Colonic mucosa (tissue), 4 donors: ENCODE measurements at places on chromosomes 6 and 20.

- peak; percentile 73 for DNase-seq
Measured at GRCh38 chr20:19692685-19693119, 65.4 kb upstream of the RIN2 start.

GRCh38 chr6:142943711-142944123, 1.3 kb downstream of the HIVEP2 start:
- peak; percentile 29 for DNase-seq

DNA sequence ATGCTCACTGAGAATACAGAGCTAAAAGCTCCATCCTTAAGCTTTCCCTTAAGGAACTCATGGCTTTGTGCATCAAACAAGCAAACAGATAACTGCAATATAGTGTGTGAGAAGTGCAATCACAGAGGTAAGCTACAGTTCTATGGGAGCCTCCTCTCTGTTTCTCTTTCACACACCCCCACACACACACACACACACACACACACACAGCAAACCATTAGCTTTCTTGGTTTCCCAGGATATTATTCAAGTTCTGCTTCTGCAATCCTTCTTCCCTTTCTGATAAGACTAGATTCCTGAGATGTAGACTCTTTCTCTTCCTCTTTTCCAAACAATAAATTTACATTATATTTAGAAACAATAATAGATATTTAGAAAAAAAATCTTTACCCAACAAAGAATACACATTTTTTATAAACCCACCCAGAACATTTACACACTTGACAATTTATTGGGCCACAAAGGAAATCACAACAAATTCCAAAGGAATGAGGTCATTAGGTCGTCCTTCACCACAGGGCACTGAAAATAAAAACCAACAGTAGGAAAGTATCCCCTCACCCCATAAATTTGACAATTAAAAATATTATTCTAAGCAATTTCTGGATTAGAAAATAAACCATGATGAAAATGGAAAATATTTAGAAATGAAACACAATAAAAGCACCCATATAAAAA, 9.3 kb upstream of the GFOD1 start:
- no peak for DNase-seq

- no peak for DNase-seq
Measured at GRCh38 chr6:118952683-118953082, 17.7 kb upstream of the MCM9 start.

GRCh38 chr20:64001607-64002011, 20.7 kb downstream of the PRPF6 start:
- DNase-seq = no peak

- peak; percentile 89 for DNase-seq
Measured at GRCh38 chr20:45890077-45890984, 677 bp downstream of the NEURL2 start.

DNA sequence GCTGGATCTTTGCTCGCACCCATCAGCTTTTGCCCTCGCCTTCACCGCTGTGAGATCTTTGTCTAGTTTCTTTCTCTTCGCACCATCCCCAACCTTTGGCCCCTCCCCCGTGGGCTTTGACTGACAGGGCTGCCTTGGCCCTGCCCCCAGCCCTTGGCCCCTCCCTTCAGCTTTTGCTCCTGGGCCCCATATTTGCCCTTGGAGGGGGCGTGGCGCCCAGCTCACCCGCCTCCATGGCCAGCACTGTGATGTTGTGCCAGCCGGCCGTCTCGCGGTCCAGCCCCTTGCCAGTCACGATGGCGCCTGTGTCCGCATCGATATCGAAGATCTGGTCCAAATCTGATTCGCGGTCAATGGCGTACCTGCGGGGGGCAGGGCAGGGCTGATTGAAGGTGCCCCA, 81.1 kb downstream of the CD40 start:
- DNase-seq = no peak

GRCh38 chr20:7389216-7389615, 551.0 kb downstream of the HAO1 start:
- DNase-seq = no peak

DNA sequence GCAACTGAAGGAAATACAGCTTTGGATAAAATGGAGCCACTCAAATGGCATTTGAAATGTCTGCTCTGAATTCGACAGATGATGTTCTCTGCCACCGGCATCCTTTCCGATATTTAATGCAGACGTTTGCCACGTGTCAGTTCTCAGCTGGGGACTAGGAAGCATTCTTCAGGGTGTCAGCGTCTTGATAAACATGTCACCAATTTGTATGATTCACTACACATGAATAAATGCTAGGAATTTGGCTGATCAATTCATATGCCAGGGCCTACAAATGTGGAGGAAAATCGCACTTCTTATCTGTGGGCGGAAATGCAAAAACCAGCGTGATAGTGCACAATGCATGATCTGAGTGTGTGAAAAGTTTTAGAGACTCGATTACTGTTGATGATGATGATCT, 169.5 kb downstream of the SLC24A3 start:
- DNase-seq = no peak

- DNase-seq = no peak
Measured at GRCh38 chr20:21104466-21104761, 1.7 kb downstream of the LINC00237 start.

- DNase-seq = peak; percentile 17
Measured at GRCh38 chr20:24981790-24982189, 10.8 kb downstream of the APMAP start.

GRCh38 chr6:121615493-121615892, 180.0 kb downstream of the GJA1 start:
- no peak for DNase-seq

DNA sequence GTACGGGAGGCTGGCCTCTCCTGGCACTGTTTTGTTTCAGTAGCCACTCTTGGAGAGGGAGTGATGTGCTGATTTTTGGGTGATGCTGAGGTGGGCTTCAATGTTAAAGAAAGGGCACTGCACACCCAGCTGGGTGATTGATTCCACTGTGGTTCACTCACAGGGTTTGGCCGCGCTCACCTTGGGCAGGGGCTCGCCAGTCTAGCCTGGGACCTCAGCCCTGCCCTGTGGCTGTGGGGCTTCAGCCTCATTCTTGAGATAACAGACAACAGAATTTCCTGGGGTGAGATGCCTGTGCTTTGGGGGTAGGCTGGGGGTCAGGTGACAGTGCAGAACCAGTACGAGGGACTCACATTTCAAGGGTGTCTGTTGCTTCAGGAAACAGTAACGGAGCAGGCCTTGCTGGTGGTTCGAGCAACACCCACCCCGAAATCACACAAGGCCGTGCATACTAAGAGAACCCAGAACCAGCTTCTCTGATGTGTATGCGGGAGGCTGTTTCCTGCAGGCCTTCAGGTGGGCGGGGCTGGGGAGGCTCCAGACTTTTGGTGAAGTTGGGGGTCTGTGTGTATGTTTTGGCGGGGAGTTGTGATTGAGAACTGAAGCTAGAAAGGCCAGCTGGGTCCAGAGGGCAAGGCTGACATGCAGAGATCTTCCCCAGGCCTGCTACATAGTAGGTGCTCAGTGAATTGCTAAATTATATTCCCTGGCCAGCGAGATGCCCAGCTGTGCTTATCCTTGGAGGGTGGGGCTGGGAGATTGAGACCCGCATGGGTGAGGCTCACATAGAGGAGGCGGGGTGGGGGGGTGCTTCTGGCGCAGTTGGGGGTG, 154.2 kb upstream of the RNF24 start:
- DNase-seq = no peak

DNA sequence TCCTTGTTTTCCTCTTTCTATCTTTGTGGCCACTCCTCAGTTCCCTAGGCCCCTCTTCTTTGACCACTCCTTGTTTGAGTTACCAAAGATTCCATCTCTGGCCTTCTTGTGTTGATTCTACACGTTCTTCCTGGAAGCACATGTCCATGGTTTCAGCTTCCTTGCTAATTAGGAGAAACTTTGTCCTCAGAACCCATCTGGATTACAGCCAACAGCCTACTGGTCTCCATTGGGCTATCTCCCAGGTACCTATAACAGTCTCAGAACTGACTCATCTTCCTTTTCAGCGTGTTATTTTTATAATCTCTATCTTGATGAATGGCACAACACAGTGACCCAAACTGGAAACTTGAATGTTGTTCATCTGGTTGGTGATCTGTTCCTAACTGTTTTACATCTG, 17.5 kb downstream of the PTPRA start:
- no peak for DNase-seq

DNA sequence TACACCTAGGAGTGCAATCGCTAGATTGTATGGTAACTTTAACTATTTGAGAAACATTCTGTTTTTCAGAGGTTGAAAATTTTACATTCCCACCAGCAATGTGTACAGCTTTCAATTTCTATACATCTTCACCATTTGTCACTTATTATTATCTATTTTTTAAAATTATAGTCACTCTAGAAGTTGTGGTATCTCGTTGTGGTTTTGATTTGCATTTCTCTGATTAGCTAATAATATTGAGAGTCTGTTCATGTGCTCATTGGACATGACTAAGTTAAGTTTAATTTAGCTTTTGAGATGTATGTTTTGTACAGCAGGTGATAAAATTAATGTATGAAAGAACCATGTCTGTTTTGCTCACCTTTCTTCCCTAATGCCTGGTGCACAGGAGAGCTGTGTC, 34.8 kb upstream of the PLCB1 start:
- no peak for DNase-seq

DNA sequence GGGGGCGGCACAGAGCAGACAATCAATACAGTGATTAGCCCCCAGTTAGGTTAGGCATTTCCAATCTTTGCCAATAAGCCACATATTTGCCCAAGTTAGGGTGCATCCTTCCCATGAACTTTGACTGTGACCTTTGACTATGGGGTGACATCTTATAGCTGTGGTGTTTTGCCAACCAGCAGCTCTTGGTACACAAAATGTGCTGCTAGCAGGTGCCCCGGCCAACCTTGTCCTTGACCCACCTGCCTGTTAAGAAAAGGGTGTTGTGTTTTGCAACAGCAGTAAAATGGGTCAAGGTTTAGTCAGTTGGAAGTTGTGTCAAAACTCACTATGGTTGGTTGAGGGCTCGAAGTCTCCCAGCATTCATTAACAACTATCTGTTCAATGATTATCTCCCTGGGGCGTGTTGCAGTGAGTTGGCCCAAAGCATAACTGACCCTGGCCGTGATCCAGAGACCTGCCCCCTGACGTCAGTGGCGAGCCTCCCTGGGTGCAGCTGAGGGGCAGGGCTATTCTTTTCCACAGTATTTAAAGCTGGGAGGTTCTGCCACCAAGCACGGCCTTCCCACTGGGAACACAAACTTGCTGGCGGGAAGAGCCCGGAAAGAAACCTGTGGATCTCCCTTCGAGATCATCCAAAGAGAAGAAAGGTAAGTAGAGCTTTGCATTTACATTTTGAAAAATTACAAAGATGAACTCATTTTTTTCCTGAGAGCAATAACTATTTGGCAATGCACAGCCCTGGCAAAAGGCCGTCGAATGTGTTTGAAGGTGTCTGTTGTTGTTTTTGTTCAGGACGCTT, at the start of gene PCK1:
TSS of gene PCK1 (plus strand) at position 557 of the 802 bp plus-strand sequence. CDS start 302 bp downstream, outside the sequence.
- peak; percentile 99 for DNase-seq

- DNase-seq = peak; percentile 58
Measured at GRCh38 chr6:36594816-36595643, 868 bp downstream of the SRSF3 start.

DNA sequence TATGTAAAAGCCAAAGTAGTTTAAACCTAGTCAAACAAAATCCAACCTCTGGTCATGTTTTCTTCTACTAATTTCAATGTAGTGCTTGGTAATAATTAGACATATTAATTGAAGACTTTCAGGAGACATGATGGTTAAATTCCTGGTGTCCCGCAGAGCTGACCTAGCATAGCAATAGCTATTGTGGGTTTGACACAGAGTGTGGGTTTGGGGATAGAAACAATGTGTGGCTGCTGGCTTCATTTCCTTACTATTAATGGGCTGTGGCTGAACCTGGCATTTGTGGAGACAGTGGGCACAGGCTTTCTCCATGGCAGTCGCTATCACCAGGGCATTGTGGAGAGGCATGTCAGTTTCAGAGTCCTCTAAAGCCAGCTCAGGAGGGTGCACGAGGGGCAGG, 54.1 kb upstream of the GGTLC1 start:
- DNase-seq = no peak

- DNase-seq = no peak
Measured at GRCh38 chr6:55399351-55399750, 72.1 kb downstream of the GFRAL start.

GRCh38 chr6:7561153-7561964, 19.9 kb downstream of the DSP start:
- DNase-seq = peak; percentile 88

DNA sequence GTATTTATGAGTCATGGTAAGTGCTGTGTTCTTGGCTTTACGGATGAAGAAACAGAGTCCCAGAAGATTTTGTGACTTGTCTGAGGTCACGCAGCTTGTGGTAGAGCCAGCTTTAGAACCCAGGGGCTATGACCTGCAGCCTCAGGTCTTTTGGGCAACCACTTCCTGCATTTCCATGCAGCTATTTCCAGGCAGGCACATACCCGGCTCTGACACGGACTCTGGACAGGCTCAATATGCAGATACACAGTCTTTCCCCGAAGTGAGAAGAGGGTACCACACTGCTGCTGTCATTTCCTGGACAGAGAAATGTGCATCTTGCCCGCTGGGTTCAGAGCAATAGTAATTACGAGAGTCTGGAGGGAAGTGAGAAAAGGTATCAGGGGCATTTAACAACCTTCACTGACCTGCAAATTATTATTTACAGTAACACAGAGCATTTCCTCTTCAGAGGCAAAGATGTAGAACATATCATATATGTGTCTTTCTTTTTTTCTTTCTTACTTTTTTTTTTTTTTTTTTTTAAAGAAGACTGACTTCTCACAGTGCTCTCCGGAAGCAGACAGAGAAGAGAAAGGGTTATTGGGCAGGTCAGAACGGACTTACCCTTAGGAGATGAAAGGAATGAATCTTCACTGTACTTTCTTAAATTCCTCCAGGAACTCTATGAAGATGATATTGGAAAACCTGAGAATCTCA, 185.1 kb downstream of the CLIC5 start:
- no peak for DNase-seq

DNA sequence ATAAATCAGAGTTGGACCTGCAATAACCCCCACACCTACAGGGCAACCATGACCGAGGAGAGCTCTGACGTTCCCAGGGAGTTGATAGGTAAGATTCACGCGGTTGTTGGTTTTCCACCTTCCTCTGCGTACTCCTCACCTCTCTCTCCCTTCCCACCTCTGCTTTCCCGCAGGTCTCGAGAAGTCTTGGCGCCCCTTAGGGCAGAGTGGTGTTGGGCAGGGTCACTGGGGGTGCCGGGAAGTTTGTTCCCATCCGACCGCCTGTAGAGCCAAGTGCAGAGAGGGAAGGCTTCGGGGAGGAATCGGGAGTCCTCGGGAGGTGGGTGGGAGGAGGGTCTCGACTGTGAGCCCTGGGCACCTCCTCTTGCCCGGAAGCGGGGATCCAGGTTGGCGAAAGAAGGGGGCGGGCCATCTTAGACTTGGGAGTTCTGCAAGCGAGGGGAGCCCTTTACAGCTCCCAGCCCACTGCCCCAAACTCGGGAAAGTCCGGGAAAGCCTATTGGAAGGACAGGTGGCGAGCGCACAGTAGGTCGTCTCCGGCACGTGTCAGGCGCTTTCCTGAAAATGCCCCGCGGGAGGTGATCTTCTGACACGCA, 672 bp downstream of the CARMIL1 start:
- DNase-seq = peak; percentile 50

- no peak for DNase-seq
Measured at GRCh38 chr6:87154641-87154992, 748 bp upstream of the ZNF292 start.

GRCh38 chr6:167776906-167777627, 49.6 kb upstream of the AFDN start:
- DNase-seq = peak; percentile 68
